ENCODE measurements at places on chromosomes 1 and 21. TPM values are rescaled to one million over a fixed set of nuclear protein-coding genes. Genes with fewer than 3 reads are reported as not detected.

The SYT6 gene
- total RNA-seq, result 0.64 TPM

GRCh38 chr1:157403608-157404007 is 148.7 kb downstream of the FCRL5 start:
- DNase-seq, result no peak
- H3K36me3 ChIP-seq, result no peaks in the 10 kb centered on the region
- H3K4me1 ChIP-seq, result peaks cover 3% of the 10 kb centered on the region
- no peak overlapping the region for H3K4me3 ChIP-seq

The AMY2A gene
- total RNA-seq, result not detected

DNA sequence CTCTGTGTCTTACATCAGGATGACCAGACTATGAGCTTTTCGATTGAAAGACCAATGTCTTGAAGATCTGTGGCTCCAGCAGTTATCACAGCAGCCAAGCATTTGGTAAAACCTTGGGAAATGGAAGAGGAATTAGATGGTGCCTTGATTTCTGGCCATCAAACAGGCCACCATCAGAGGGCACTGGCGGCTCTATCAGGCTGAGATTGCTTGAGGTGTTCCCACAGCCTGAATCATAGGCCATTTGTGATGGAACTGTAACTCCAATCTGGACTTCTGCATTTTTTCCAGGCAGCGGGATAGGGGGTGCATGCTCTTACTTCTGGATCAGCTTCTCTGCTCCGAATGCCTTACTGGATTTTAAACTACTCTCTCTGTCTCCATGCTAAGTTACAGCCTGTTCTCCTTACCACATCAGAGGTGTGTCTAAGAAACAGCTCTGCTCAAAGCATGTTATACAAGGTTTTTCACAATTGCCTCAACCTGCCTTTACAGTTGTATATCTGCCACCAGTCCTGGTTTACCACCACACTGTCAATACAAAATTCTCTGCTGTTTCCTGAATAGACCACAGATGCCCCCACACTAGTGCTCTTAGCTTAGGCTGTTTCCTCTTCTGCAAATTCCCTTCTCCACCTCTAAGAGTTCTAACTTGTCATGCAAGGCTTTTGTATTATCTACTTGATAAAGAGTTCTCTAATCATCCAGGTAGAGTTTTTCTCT is 180.9 kb downstream of the PTGER3 start:
- no peak overlapping the region for H3K27ac ChIP-seq
- H3K4me3 ChIP-seq, result no peak overlapping the region
- H3K27me3 ChIP-seq, result no peaks in the 10 kb centered on the region
- no peaks in the 10 kb centered on the region for H3K4me1 ChIP-seq
- DNase-seq, result no peak
- no peaks in the 10 kb centered on the region for H3K36me3 ChIP-seq

DNA sequence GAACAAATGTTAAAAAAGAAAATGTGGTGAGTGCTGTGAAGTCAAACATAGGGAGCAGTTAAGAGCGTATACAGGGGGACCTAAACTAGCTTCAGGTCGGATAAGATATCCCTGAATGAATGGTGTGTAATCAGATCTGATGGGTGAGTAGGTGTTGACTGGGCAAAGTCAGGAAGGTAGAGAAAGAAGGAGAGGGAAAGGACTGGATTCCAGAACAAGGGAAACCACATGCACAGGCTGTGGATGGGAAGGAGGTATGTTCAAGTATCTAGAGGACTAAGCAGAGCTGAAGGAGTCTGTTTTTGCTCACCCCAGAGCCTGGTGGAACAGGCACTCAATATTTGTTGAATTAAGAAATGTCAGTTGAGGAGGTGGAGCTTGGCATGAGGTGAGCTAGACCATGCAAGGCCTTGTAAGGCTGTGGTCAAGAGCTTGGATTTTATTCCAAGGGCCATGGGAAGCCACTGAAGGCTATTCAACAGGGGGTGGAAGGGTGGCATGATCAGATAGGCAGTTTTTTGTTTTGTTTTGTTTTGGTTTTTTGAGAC is 27.4 kb downstream of the MAP7D1 start:
- no peak for DNase-seq
- no peaks in the 10 kb centered on the region for H3K27me3 ChIP-seq

- no peaks in the 10 kb centered on the region for H3K4me1 ChIP-seq
- DNase-seq, result no peak
- no peak overlapping the region for H3K4me3 ChIP-seq
- no peak overlapping the region for H3K27ac ChIP-seq
- no peaks in the 10 kb centered on the region for H3K36me3 ChIP-seq
Measured at GRCh38 chr1:196214866-196215265, 393.4 kb downstream of the KCNT2 start.

- H3K4me1 ChIP-seq, result no peaks in the 10 kb centered on the region
- H3K4me3 ChIP-seq, result no peak overlapping the region
- no peak overlapping the region for H3K27ac ChIP-seq
- no peaks in the 10 kb centered on the region for H3K27me3 ChIP-seq
Measured at GRCh38 chr21:26941421-26941820, 25.5 kb downstream of the ADAMTS5 start.

DNA sequence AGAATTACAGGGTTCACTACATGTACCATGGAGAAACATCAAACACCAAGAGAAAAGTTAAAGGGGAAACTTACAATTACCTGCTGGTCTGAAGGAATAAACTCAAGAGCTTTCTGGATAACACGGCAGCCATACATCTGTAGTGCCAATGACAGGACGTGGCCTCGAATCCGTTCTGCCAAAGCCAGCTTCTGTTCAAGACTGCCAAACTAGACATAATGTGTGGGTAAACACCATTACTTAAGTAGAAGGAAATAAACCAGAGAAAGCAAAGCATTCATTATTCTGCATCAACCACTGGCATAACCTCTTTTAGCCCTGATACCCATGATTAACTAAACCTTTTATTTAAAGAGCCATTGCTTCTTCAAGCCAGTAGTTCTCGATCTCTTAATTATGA is 41.5 kb upstream of the SDC3 start:
- H3K36me3 ChIP-seq, result peaks cover 71% of the 10 kb centered on the region
- H3K27ac ChIP-seq, result no peak overlapping the region

GRCh38 chr1:203048555-203049051 is 22.3 kb downstream of the PPFIA4 start:
- DNase-seq, result no peak
- H3K4me1 ChIP-seq, result no peaks in the 10 kb centered on the region
- H3K27ac ChIP-seq, result no peak overlapping the region
- H3K27me3 ChIP-seq, result peaks cover 8% of the 10 kb centered on the region

The SRGAP2 gene
- total RNA-seq, result 22.9 TPM

Data from transverse colon (tissue), 4 donors.